ENCODE measurements at places on chromosomes 4 and X.

GRCh38 chr4:53161051-53161786 lies 204.6 kb downstream of the SCFD2 start:
- no peak for DNase-seq

- no peak for DNase-seq
Measured at GRCh38 chr4:157014621-157015591, 43.3 kb upstream of the PDGFC start.

GRCh38 chrX:110280954-110281353 lies 36.9 kb downstream of the AMMECR1 start:
- DNase-seq, result no peak

DNA sequence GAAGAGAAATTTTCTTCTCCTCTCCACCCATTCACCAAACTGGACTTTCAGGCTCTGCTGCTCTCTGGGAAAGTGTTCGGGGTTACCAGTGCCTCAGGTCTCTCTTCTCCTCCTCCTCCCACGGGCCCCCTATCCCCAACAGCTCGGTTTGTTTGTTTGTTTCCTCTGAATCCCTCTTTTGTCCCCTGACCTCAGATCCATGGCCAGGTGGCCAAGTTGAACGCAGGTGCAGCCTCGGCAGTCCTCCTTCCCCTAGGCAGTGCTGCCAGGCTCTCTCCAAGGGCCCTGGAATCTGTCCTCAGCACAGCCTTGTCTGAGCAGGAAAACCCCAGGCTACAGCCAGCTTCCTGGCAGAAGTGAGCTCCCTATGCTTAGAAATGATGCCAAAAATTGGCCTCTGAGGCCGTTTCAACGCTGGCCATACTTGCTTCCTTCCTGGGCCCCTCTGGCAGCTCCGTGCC lies 60.0 kb downstream of the FHDC1 start:
- DNase-seq, result no peak

GRCh38 chr4:10089346-10089745 lies 27.3 kb downstream of the WDR1 start:
- DNase-seq, result no peak

GRCh38 chr4:144090744-144091143 lies 49.8 kb downstream of the GYPA start:
- DNase-seq, result no peak

DNA sequence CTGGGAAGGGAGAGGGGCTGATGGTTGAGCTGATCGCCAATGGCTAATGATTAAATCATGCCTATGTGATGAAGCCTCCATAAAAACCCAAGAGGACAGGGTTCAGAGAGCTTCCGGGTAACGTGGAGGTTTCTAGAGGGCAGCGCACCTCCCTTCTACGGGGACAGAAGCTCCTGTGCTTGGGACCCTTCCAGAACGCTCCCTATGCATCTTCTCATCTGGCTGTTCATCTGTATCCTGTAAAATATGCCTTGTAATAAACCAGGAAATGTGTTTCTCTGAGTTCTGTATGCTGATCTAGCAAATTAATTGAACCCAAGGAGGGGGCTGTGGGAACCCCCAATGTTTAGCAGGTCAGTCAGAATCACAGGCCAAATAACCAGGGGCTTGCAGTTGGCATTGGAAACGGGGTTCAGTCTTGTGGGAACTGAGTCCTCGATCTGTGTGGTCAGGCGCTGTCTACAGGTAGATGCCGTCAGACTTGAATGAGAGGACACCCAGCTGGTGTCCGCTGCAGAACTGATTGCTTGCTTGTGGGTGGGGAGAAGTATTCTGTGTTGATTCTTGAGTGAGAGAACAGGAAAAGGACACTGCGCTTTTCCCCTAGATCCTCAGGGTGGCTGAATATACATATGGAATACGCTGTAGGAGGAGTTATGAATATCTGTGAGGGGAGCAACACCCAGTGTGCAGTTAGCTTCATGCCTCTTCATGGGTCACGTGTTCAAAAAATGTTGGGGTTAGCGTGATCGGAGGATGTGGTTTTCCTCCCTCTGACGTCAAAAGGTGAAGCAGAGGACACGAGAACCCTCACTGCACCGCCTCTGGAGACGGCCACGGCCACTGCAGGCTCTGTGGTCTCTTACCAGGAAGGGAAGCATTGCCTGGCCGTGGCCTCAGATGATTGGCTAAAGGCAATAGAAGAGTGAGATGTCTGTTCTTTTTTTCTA lies 29.2 kb downstream of the HTT-AS start:
- no peak for DNase-seq

DNA sequence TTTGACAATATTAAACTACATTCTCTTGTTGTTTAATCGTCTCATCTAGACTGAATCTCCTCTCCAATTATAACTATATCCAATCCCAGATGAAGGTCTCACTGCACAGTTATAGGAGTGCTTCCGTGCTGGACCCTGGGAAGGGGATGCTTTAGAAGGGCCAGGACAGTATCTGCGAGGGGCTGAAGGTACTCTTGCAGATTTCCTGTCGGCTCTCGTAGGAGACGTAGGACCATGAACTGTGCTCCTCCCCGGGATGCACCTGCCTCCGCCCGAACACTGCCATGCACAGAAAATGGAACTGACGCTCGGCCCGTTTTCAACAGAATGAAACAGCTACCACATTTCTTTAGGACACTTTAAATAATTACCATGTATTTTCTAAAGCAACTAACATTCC lies 39.4 kb downstream of the FAT1 start:
- no peak for DNase-seq

- DNase-seq, result no peak
Measured at GRCh38 chr4:2583517-2583916, 47.1 kb downstream of the FAM193A start.

DNA sequence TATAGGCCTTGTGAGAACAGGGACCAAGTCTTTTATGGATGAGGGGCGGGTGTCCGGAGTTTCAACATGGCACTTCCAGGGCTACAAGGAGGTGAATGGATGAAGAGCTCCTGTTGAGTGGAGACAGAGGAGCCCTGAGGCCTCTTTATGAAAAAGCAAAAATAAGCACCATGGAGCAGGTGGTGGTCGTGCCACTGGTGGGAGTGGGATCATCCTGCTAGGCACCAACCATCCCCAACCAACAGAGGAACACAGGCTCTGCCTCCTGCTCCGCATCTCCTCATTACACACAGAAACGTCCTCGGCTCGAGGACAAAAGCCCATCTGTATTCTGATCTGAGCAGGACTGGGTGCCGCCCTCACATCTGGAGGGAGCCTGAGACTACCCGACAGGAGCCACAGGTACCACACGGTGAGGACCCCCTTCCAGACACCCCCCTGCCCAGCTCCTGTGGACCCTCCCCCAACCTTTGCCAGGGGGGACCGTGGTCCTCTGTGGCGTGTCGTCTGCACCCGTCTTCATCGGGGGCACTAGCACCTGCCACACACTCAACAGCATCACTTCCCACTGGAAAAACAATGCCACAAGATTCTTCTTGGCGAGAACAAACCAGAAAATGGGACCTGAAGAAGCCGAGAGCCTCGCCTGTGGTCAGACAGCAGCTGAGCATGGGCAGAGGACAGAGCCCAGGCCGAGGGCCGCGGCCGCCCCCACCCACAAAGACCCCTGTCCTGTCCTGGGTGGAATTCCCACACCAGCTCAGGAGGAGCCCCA lies 3.9 kb upstream of the PDE6B start:
- no peak for DNase-seq

DNA sequence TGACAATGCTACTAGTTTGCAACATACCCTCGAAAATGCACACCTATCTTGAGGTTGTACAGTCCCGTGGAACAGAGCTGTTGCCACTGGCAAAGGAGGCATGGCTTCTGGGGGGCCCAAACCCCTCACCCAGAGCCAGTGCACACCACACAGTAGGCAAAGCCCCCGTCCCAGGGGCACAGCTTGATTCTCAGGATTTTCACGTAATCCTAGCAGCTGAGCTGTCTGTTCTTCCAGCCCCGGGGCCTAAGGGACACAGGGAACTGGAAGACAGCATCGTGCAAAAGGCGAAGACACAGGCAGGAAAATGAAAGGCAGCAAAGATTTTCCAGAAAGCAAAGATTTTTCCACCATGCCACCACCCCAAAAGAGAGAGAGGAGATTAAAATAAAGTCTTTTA lies 77.2 kb downstream of the JAKMIP1 start:
- no peak for DNase-seq

DNA sequence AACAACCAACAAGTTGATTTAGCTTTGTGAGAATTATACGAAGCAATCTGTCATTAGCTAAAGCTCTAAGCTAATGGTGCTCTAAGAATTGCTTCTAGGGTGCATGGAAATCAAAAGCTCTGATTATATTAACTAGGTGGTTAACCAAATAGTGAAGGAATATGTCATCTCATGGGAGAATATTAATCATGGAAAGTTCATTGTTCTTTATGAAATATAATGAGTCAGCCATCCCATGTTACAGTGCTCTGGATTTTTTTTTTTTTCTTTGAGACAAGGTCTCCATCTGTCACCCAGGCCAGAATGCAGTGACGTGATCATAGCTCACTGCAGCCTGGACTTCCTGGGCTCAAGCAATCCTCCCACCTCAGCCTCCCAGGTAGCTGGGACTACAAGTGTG lies 10.5 kb downstream of the DCAF8L2 start:
- peak; percentile 7 for DNase-seq

GRCh38 chr4:106062452-106062875 lies 167.2 kb downstream of the NPNT start:
- DNase-seq, result no peak

DNA sequence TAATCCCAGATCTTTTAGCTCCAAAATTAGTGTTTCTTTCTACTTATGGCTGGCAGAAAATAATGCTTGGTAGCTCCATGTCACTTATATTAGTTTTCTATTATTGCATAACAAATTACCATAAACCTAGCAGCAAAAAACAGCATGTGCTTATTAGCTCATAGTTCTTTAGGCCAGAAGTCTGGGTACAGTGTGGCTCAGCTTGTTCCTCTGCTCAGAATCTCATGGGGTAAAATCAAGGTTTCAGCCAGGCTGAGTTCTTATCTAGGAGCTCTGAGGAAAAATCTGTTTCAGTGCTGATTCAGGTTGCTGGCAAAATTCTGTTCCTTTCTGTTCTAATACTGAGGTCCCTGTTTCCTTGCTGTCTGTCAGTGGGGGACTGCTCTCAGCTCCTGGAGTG lies 101.1 kb downstream of the CT47B1 start:
- no peak for DNase-seq

DNA sequence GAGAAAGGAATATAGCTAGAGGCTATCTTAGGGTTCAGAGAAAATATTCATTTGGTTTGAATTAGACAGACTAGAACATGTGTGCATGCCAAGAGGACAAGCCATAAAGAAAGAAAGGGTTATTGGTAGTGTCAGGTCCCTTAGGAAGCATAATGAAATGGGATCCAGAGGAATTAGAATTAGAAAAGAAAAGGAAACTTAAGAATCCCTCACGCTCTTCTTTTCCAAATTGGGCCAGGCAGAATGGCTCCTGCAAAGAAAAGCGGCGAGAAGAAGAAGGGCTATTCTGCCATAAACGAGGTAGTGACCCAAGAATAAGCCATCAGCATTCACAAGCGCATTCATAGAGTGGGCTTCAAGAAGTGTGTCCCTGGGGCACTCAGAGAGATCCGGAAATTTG lies 4.9 kb upstream of the ABCG2 start:
- no peak for DNase-seq

- DNase-seq, result no peak
Measured at GRCh38 chrX:71118985-71119535, 664 bp downstream of the MED12 start.

DNA sequence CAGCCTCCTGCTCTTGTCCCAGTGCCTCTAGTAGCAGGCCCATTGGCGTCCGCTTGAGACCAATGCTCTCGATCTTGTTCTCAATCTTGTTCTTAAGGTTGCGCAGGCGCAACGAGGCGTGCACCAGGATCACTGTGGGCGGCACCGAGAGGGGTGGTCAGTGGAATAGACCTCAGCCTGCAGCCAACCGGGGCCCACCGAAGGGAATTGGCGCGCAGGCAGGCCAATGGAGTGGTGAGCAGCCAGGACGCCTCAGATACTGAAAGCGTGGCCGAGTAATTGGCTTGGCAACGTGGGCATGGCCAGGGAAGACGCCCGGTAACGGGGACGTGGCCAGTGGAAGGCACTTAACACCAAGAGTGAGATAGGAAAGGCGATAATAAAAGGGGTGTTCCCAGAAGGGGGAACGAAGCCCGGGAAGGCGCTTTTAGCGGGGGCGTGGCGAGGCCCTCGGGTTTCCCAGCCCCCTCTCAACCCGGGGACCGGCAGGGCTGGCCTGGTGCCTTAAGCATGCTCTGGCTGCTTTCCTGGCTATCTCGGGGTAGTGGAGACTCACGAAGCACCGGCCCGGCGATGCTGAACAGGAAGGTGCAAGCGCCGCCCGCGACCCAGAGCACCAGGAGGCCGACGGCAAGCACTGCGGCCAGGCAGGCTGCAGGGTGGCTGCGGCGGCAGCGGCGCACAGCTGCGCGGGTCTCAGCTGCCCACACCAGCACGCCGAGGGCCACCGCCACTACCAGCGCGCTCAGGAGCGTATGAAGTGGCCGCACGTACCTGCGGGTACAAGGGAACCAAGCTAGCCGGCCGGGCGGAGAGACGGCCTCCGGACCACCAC lies 1.7 kb downstream of the PRAF2 start:
- no peak for DNase-seq

- DNase-seq, result no peak
Measured at GRCh38 chr4:76492055-76492454, 57.0 kb downstream of the SHROOM3 start.

Data from NCI-H2171 (cell line).